ENCODE measurements at places on chromosomes 11 and 22.
A peak's percentile ranks its signal among the peaks of the same experiment; 100 is the strongest.

DNA sequence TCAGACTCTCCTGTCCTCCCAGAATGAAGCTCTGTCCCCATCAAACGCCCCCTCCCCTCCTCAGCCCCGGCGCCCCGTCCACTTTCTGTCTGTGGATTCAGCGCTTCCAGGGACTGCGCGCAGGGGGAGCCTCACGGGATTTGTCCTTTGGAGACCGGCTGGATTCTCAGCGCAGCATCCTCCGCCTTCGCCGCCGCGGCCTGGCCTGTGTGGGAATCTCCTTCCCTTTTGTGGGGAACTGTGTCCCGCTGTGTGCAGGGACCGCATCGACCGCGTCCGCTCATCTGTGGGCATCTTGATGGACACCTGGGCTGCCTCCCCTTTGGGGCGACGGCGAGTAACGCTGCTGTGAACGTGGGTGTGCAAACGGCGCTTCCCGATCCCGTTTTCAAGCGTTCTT is 1.1 kb upstream of the SCT start:
- no peak for DNase-seq

- DNase-seq: no peak
Observed at GRCh38 chr11:65496304-65497140, 2.3 kb upstream of the MALAT1 start.

GRCh38 chr11:95363164-95363563 is 132.2 kb upstream of the SESN3 start:
- no peak for DNase-seq

DNA sequence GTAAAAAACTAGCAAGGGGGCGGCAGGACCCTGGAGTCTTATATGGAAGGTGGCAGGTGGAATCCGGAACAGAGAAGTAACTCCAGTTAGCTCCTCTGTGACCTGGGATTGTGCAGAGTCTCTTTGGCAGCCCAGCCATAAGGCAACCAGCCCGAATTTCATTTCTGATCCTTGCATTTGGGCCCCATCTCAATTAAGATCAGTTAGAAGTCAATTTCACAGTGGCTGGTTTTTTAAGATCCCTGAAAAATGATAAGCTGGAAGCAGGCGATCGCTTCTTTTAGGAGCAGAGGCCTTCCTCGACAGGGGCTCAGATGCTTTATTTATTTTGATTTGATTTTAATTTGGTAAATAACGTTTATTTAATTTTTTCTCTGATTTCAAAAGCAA is 199.0 kb downstream of the TENM4 start:
- no peak for DNase-seq

DNA sequence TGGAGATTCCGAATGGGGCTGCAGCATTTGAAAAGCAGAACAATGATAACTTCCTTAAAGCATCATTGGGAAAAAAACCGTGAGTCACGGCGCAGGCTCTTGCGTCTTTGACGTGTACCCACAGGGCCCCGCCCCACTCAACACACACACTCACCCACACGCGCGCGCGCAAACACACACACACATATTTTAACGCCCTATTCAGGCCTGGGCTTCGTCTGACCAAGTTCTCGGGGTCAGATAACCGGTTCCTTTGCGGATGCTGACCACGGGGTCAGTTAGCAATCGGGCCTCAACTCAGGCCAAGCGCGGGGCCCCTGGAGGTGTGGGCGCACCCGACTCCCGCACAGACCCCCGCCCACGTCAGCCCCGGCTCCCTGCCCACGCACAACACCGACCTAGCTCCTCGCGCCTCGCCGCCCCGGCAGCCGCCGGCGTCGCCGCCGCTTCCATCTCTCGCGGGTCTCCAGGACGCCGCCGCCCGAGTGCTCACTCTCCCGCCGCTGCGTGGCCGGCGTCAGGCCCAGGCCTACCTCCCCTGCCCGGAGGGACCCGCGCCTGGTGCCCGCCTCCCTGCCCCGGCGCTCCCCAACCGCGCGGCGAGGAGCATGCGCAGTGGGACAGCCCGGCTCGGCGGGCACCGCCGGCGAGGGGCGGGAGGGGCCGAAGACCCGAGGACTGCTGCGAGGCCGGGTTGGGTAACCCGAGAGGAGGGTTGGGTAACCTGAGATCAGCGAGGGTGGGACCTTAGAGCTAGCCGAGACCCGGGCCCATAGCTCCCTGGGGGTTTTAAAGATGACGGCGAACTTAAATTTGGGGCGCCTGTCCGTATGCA is at the start of gene SLC36A4:
Gene SLC36A4 (minus strand): TSS at position 612 of the 835 bp plus-strand sequence. CDS start 159 bp downstream, at position 453.
- peak; percentile 91 for DNase-seq

GRCh38 chr22:46851311-46851710 is 88.9 kb downstream of the TBC1D22A start:
- DNase-seq: no peak

- no peak for DNase-seq
Observed at GRCh38 chr11:35135222-35135621, 3.7 kb upstream of the CD44 start.

DNA sequence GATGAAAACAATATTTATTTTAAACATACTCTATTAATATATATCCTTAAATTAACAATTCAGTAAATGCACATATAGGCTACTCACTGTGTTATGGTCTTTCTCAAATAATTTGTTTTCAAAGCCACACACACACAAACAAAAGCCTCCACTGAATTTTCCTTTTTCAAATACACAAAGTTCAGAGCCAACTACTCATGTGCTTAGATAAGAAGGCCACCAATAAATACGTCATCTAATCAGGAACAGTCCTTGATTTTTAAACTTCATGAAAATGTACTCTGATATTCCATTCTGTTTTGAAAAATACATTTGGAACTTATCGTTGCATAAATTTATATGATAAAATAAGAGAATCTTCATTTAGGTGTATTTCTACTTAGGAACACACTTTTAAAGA is 26.0 kb downstream of the KBTBD3 start:
- no peak for DNase-seq

DNA sequence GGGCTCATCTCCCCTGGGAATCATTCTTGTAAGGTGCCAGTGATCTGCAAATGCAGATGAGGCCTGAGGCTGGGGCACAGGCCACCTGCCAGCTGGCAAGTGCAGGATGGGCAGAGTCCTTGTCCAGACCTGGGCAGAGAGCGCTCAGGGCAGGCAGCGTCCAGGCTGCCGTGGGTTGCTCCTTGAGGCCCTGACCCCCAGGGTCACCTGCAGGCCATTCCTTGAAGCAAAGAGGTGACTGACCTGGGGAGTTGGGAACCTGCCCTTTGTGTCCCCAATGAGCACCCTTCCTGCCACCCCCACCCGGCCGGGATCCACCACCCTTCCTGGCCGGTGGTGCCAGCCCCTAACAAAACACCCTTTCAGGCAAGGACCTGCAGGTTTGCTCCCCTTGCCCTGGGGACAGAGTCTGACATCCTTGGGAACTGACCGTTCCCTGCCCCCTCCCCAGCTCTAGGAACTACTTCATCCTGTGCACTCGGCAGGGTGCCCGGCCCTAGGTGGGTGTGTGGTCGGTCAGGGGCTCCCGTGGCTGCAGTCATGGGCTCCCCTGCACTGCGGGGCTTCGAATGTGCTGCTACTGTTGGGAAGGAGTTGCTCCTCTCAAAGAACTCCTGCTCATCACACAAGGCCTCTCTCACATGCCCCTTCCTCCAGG is 28.3 kb downstream of the DUSP8 start:
- no peak for DNase-seq

DNA sequence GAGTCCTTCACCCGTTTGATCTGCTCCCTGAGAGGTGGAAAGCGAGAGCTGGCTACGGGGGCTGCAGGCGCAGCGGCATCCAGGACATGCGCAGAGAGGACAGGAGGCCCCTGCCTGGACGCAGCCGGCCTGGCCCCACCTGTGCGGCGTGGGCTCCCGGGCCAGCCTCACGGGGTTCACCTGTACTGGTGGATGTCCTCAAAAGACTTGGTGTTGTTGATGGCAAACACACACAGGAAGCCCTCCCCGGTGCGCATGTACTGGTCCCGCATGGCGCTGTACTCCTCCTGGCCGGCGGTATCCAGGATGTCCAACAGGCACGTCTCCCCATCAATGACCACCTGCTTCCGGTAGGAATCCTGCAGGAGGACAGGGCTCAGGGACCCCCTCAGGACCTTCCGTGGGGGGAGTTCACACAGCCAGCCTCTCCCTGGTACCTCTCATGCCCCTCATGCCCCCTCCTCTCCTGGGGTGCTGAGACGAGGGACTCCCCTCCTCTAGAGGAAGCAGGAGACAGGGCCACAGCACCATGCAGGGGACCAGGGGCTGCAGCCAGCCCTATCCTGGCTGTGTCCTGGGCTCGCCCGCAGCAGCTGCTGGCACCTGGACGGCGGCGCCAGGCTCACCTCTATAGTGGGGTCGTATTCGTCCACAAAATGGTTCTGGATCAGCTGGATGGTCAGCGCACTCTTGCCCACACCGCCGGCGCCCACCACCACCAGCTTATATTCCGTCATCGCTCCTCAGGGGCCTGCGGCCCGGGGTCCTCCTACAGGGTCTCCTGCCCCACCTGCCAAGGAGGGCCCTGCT is 1.6 kb downstream of the HRAS start:
- DNase-seq: no peak

GRCh38 chr22:26360169-26360885 is 68.7 kb upstream of the ASPHD2 start:
- DNase-seq: peak; percentile 72

GRCh38 chr11:69443968-69444364 is 37.5 kb upstream of the LINC01488 start:
- DNase-seq: no peak

DNA sequence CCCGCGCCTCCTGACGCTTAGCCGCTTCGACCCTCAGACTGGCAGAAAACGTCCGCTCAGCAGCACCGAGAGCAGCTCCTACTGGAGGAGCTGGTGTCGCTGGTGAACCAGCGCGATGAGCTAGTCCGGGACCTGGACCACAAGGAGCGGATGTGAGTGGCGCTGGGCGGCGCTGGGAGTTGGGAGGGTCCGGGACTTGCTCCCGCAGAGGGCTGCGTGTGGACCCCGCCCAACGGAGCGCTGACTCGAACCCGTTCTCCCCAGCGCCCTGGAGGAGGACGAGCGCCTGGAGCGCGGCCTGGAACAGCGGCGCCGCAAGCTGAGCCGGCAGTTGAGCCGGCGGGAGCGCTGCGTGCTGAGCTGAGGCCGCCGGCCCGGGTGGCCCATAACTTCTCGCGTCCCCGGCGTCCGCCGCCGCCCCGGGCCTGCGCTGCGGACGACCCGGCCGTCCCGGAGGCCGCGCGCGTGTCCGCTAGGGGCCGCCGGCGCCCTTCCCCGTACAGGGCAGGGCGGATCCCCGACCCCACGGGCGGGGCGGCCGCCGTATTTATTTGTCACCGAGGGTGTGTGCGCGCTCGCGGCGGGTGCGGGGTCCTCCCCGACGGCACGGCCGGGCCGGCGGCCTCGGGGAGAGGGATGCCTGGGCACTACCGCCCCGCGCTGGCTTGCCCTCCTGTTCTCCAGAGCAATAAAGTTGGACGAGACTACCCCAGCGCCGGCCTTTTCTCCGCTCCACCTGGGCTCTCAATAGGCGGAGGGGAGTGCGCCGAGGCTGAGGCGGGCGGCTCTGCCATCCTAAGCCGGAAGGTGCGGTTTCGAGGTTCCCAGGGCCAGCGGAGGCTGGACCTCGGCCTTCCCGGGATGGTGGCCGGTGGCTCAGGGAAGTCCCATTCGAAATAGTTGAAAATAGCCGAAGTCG is 3.4 kb downstream of the KCNK7 start:
- no peak for DNase-seq

GRCh38 chr22:49789289-49790141 is 38.2 kb downstream of the BRD1 start:
- DNase-seq: peak; percentile 64

DNA sequence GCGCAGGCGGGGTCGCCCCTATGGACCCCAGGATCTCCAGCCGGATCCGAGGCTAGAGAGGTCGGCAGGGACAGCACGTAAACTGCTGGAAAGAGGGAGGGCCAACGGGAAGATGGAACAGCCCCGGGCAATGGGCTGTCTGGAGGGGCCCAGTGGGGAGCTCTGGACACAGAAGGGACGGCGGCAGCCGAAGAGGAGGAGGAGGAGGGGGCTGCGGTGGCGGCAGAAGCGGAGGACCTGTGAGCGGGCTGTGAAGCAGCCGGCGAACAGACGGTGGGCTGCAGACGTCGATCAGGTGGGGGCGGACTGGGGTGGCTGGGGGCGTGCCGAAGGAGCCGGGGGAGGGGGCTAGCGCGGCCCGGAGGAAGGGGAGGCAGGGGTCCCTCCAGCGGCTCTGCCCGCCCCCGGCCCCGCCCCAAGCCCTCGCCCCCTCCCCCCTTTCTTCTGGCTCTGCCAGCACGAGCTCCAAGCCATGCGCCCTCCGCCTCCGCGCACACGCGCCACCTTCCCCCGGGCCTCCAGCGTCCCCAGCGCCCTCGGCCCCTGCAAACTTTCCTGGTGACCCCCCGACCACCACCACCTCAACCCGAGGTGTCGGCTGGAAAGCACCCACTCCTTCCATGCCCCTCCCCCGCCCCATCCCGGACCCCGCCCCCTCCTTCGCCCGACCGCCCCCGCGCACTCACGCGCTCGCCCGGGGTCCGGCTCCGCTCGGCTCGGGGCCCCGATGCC is 432 bp downstream of the TNKS1BP1 start:
- DNase-seq: no peak

DNA sequence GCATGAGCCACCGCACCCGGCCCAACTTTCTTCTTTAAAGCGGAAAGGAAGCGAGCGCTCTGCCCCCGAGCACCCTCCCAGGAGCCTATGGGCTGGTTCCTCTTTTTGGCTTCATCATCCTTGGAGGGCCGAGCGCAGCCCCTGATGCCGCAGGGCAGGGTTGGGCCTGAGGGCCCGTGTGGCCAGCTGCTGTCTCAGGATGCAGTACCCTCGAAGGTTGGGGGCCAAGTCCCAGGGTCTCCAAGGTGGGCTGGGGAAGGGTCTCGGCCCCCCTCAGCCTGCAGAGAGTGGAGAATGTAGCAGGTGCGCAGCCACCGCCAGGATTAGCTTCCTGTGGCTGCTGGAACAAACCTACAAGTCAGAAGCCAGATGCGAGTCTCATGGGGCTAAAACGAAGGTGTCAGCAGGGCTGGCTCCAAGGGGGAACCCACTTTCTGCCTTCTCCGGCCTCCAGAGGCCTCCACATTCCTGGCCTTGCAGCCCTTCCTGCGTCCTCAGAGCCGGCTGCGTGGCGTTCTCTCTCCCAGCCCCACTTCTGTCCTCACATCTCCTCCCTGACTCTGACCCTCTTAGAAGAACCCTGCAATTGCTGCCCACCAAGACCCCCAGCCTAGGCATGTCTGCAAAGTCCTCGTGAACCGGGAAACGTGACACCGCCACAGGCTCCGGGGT is 2.9 kb downstream of the PANX2 start:
- no peak for DNase-seq
